ENCODE measurements at places on chromosomes 1 and 21.

- peak; percentile 63 for DNase-seq
These were observed 4.5 kb downstream of the HDGF start for GRCh38 chr1:156746728-156747631.

DNA sequence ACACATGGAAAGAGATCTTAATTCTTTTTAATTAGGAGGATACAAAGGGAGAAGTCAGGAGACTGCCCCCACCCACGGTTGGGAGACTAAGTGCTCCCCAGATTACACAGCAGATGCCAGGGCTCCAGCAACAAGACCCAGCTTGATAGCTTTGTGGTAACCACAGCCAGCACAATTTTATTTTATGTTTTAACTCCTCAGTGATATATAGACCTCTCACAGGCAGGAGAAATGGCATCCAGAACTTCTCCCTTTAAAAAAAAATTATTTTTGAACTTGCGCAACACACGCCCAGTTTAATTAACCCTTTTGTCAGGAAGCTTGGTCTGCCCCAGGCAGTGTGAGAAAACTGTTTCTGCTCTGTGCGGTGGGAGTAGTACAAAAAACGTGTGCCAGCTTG lies 62.6 kb upstream of the ACOT11 start:
- no peak for DNase-seq

GRCh38 chr1:45787905-45788304 lies 15.5 kb upstream of the MAST2 start:
- DNase-seq, result peak; percentile 0

- no peak for DNase-seq
These were observed 28.5 kb downstream of the SERINC2 start for GRCh38 chr1:31441558-31441957.

- no peak for DNase-seq
These were observed 39.3 kb upstream of the EYA3 start for GRCh38 chr1:28127617-28128257.

GRCh38 chr1:23102289-23102688 lies 66.4 kb downstream of the LUZP1 start:
- DNase-seq, result no peak

DNA sequence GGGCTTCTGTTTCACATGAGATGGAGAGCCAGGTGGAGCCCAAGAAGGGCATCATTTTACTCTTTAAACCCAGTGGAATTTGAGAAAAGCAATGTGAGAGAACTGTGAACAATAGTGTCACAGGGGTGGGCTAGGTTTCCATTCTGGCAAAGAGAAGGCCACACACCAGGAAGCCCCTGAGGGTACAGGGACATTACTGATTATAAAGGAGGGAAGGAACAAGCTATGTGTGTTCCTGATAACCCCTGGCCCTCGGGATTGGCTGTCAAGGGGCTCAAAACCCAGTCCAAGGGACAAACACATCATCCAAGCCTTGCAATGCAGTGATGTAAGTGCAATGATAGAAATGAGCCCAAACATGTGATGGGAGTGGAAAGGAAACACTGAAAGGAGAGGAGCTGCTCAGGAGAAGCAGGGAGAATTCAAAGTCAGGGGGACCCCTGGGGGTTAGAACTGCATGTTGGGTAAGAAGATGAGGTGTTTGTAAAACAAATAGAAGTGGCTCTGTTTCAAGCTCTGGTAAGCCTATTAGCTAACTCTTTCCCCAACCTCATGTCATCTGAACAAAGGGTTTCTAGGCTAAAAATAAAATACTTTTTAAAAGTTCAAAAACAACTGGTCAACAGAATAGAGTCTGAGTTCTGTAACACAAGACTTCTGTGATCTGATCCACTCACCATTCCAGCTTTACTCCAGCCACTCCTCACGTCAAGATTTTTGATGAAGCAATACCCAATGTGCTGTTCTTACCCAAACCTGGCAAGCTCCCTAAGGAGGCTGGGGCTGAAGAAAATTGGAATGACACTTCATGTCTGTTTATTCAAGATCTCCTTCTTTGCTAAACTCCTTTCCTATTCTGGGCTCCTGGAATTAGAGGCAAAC lies 51.1 kb upstream of the IL12RB2 start:
- no peak for DNase-seq

DNA sequence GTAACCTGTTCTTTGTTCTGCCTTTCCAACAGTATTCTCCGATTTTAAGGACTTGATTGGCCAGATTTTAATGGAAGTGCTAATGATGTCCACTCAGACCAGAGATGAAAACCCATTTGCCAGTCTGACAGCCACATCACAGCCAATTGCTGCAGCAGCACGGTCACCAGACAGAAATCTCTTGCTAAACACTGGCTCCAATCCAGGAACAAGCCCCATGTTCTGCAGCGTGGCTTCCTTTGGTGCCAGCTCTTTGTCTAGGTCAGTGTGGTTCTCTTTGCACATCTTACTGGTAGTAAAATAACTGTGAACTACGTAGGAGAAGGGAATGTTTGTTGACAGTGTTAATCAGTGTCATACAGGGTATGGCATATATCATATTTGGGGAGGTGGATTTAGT lies 72.7 kb downstream of the UBE4B start:
- no peak for DNase-seq

DNA sequence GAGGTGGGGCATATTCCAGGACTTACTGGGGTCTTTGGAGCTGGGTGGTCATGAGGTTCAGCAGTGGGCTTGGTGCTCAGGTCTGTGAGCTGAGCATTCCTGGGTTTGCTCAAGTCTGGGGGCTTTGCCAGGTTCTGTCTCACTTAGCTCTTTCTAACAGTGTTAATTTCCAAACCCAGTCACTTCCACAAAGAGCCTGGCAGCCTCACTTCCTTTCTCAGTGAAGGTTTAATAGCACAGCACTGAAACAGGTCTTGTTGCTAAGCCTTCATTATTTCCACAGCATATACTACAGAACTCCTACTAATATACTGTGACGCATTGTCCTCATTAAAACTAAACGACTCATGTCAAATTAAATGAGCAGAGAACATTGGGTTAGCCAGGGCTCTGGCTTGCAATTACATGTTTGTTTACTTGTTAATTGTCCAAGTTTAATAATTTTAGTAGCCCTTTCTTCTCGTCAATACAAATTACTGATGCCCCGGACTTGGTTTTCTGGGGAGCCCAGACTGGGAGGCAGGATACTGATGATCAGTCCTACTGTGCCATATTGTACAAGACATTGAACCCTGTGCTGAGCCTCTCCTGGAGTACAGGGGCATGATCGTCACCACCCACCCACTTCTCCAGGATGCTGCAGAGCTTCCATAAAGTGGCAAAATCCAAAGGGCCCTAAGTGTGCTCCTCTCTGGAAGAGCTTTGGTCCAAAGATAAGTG lies 170.7 kb downstream of the IER5 start:
- no peak for DNase-seq

DNA sequence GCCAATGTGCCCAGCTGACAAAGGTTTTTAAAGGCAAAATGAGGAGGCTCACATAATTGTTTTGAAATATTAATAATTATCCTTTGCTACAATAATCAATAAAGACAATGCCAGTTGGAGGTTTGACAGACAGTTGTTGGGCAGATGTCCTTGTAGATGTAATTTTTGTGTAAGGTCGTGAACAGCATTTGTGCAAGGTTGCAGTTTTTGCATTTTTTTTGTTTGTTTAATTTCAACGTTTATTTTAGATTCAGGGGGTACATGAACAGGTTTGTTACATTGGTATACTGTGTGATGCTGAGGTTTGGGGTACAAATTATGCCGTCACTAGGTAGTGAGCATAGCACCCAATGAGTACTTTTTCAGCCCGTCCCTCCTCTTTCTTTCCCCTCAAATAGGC lies 9.3 kb downstream of the MPZ start:
- DNase-seq, result no peak

DNA sequence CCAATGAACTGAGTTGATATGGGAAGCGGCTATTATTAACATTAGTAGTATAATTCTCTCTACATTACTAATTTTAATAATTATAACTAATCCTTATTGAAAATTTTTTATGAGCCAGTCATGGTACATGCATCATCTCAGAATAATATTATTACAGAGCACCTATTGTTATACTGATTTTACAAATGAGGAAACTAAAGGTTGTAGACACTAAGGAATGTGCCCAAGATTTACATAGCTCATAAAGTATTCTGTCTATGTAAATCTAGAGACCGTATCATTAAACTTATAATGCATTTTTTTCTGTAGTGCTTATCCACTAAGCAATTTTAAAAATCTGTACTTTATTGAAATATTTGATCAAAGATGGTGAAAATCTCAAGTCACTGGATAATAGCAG lies 825.9 kb downstream of the PLA2G4A start:
- no peak for DNase-seq

- no peak for DNase-seq
These were observed 82.0 kb upstream of the ESRRG start for GRCh38 chr1:216805233-216805632.
